ENCODE measurements at places on chromosomes 5 and 9. TPM values are rescaled to one million over a fixed set of nuclear protein-coding genes. Genes with fewer than 3 reads are reported as not detected.

SMIM33 gene
- total RNA-seq, result not detected

DNA sequence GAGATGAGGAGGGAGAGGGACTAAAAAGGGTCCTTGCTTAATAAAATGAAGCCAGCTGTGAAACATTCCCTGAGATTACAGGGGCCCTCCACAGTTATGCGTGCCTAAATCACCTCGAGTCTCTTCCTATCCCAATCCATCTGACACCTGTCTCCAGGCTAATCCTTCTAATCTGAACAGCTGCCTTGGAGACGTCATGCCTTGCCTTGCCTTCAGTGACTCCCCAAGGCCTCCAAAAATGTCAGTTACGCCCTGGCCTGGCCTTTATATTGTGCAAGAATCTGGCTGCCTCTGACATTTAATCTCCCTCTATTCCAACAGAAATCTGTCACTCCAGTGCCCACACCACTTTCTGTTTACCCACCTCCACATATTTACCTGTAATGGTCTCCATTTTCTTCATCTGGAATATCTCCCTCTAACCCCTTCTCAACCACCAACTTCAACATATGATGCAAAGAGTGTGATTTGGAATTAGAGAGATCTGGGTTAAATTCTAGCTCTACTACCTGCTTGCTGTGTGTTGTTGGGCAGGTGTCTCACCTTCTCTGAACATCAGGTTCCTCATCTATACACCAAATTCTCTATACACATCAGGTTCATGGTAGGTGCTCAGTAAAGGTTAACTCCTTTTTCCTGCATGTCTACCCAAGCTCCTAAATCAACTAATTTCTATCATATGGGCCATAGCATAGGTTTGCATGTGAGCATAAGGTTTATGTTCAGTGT lies 57.9 kb downstream of the PTCD2 start:
- DNase-seq, result no peak

CACFD1 gene
- 42.6 TPM for total RNA-seq

DIRAS2 gene
- 0.77 TPM for total RNA-seq

SPATA31D1 gene
- not detected for total RNA-seq

GRCh38 chr5:177455661-177456590 lies 9.3 kb downstream of the PRR7 start:
- peak; percentile 98 for DNase-seq

- no peak for DNase-seq
These were observed 446.5 kb downstream of the EFNA5 start for GRCh38 chr5:107224272-107224671.

DNA sequence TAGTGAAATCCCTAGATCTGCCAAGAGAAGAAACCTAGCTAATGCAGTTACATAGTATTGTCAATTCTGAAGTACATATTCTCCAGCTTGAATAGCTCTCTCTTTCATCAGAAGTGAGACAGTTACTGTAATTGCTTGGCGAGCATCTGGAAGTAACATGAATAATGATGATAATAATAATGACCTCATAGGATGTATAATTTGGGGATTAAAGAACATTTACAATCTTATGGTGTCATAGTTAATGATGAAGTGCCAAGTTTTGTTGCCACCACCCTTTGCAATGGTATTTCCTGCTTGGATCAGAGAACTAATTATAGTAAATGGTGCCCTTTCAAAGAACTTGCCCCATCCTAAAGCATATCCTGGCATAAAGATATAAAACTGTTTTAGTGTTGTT lies 201.4 kb downstream of the ADAMTSL1 start:
- DNase-seq, result no peak

DNA sequence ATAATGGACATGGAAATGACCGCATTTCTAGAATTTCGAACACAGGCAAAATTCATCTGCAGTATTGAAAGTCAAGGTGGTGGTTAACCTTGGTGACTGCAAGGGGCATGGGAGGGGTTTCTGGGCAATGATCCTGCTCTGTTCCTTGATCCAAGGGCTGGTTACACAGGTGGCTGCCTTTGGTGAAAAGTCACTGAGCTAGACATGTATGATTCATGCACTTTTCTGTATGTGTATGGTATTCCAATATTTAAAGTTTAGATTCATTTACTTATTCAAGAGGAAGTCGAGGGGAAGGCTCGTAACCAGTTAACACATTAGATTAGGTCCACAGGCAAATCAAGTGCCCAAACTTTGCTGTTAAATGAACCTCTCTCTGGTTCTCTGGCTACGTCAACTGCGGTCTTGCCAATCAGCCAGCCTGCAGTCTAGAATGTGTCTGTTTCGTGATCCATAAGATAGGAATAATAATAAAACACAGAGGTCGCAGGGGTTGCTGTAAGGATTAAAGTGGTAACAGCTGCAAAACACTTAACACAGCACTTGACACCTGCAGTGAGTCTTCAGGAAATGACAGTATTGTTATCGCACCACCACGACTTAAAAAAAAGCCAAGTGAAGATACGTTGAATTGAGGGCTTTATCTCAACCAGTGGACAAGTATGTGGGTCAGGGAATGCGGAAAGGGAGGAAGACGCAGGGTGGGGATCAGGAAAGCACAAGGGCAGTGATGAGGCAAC lies 92.5 kb downstream of the TLE1 start:
- DNase-seq, result no peak

GRCh38 chr5:59665086-59665831 lies 228.3 kb downstream of the PDE4D start:
- no peak for DNase-seq

- no peak for DNase-seq
These were observed 1.2 kb upstream of the SLC25A48 start for GRCh38 chr5:135832941-135833920.

GRCh38 chr5:135834639-135835529 lies at the start of gene SLC25A48:
Gene SLC25A48 (plus strand): TSS chr5:135834663. CDS start chr5:135834848, 185 bp downstream.
- peak; percentile 65 for DNase-seq

TRIM36 gene
- 18.9 TPM for total RNA-seq
